ENCODE measurements at places on chromosomes 5 and 9. TPM values are rescaled to one million over a fixed set of nuclear protein-coding genes. Genes with fewer than 3 reads are reported as not detected.
A peak's percentile ranks its signal among the peaks of the same experiment; 100 is the strongest.

ENTPD2 gene
- total RNA-seq, result not detected

SLC6A19 gene
- 0.49 TPM for total RNA-seq

TGFBI gene
- 9.0 TPM for total RNA-seq

SLC6A18 gene
- total RNA-seq, result not detected

- peak; percentile 59 for DNase-seq
Observed at GRCh38 chr5:33032271-33033070, 321.4 kb downstream of the NPR3 start.

GRCh38 chr5:157459715-157460599, at the start of gene NIPAL4:
NIPAL4 (plus strand) TSS chr5:157460213; CDS start chr5:157460321, 108 bp downstream.
- DNase-seq, result no peak

DNA sequence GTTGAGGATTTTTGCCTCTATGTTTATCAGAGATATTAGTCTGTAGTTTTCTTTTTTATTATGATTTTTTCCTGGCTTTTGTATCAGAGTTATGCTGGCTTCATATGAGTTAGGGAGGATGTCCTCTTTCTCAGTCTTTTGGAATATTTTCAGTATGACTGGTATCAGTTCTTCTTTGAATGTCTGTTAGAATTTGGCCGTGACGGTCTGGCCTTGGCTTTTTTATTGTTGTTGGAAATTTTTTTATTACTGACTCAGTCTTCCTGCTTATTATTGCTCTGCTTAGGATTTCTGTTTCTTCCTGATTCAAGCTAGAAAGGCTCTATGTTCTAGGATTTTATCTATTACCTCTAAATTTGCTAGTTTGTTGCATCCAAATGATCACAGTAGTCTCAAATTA, 421.9 kb downstream of the CDH10 start:
- no peak for DNase-seq

- no peak for DNase-seq
Observed at GRCh38 chr5:62199792-62200716, 106.0 kb upstream of the KIF2A start.

DNA sequence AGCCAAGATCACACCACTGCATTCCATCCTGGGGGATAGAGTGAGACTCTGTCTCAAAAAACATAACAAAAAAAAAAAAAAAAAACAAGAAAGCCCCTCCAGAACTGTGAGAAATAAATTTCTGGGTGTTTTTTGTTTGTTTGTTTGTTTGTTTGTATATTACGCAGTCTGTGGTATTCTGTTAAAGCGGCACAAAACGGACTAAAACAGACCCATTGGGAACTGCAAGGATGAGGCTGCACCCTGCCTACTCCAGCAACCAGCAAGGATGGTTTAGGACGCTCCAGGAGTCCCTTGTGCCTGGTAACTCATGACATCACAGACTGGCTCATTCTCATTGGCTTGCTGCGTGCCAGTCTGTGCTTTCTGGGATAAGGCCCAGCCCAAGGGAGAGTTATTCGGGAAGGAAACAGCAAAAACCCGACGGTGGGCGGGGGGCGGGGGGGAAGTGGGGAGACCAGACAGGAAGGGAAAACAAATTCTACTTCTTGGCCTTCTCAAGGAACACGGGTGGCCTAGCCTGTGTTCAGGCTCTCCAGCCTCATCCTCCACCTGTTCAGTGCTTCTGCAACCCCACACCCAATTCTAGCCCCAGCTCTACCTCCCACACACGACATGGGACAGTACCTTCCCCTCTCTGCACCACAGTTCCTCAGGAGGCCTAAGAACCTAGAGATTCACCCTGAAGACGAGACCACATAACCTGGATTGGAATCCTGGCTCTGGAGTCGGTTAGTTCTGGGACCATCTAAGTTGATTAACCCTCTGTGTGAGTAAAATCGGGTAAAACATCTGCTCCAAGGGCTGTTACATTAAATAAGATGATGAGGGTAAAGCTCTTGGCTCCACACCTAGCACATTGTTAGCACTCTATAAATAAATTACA, 2.8 kb downstream of the CD74 start:
- DNase-seq, result peak; percentile 89

DNA sequence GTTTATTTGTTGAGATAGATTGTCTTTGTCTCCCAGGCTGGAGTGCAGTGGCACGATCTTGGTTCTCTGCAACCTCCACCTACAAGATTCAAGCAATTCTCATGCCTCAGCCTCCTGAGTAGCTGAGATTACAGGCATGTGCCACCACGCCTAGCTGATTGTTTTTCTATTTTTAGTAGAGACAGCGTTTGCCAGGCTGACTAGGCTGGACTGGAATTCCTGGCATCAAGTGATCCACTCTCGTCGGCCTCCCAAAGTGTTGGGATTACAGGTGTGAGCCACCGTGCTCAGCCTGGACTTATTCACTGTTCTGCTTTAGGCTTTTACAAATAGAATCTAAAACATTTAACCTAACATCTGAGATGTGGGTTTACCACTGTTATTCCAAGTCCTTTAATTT, 91.3 kb downstream of the COMMD10 start:
- DNase-seq, result no peak

DNA sequence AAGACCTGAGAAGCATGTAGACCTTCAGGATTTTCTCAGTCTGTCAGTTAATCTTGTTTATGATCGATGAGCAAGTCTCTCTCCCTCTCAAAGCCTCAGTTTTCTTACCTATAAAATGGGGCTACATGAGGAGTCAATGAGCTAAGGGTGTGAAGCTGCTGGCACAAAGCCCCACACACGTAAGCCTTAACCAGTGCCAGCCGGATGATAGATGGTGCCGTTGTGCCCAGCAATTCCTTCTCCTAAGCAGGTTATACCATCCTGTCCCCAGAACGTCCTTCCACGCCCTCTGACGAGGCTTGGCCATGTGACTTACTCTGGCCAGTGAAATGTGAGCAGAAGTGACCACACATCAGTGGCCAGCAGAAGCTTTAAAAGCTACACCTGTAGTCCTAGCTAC, 179.0 kb downstream of the C9orf50 start:
- no peak for DNase-seq

DNA sequence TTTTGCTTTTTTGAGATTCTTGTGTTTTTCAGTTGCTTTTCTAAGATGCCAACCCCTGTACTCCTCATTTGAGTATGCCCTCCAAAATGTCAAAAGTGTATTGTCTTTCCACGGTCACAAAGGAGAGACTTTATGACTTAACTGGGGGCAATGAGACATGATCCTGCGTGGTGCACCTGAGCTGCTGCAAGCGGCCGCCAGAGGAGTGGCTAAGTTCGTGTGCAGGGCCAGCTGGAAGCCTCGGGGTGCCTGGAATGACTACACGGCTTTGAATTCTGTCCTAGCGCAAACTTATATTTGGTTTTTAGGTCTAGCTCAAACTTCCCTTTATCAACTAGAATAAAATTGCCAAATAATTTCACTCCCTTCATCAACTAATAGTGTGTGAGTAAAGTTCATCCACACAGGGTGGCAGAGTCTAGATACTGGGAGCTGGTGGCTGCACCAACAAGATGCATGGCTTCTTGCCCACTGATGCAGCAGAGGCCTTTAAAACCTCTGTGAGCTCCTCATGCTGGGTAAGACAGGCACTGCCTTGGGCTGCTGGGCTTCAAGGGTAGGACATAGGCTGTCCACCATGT, 4.7 kb downstream of the GADD45G start:
- DNase-seq, result no peak

DNA sequence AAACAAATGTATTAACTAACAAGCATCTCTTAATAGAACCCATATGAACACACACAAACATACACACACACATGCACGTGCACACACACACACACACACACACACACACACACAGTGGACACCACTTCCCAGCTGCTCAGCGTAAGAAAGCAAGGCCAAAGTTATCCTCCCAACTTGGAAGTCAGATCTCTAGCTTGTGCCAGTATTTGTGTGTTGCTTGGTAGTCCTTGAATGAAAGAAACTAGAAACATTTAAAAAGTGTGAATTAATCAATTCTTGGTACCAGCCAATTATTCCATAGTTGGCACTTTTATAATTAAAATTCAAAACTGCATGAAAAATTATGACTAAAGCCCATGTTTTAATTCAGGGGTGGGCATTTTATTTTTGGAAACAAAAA, 178.1 kb downstream of the TMEM161B start:
- no peak for DNase-seq
